ENCODE measurements at places on chromosomes 3 and 15.

DNA sequence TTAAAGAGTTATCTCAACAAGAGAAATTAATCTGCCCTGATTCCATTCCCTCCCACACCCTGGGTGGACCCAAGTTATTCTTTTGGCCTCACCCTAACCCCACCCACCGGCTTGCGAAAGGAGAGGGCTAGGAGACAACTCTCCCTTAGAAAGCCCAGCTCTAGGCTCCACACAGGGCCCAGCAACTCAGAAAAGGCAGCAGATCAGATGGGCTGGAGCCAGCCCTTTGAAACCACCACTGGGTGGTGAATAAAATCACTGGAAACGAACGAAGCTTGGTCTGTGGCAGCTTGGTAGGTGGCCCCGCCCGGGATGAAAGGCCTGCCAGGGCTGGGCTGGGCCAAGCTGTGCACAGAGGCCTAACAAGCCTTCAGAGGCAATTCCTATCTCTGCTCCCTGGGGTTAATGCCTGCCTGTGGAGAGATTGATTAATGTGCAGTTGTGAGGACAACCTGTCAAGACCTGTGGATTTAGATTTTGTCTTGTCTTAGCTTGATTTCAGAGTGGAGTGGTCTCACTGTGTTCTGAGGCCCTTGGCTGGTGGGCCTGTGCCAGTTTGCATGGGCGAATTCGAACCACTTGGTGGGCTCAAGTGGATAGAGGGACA lies 38.8 kb downstream of the BHLHE40 start:
- no peak for DNase-seq

GRCh38 chr15:71659730-71660067 lies 150.7 kb upstream of the NR2E3 start:
- no peak for DNase-seq

DNA sequence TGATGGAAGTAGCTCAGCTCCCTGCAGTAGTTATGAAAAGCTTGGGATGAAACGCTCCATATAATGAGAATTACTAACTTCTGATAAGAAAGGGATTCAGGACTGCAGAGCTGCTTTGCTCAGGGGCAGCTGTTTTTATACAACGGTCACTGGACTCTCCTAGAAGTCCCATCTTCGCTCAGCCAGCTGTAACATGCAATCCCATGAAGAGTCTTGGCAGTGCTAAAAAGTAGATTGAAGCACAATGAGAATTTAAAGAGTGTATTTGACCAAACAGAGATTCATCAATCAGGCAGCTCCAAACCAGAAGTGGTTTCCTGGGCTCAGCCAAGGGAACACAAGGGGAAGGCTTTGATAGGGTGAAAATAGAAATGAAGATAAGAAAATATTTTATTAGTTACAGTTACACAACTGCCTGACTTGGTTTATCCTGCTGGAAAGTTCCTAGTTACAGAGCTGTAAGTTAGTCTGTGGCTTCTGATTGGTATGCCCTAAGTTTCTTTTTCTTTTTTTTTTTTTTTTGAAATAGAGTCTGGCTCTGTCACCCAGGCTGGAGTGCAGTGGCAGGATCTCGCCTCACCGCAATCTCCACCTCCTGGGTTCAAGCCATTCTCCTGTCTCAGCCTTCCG lies 24.1 kb downstream of the SIDT1 start:
- DNase-seq: no peak

DNA sequence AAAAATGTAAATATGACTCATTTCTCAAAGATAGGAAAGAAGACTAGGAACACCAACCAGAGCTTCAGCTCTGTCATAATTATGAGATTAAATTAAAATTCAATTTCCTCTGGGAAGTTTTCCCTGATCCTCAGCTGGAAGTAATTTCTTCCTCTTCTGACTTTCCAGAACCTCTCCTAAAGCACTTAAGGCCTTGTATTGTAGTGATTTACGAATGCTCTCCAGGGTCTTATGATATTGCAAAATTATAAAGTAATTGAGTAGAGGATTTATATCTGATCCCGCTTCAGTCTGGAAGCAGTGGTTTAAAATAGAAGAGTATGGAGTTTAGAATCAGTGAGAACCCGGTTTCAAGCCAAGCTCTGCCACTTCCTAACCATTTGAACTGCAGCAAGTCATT lies 279.8 kb downstream of the ZPLD1 start:
- no peak for DNase-seq

DNA sequence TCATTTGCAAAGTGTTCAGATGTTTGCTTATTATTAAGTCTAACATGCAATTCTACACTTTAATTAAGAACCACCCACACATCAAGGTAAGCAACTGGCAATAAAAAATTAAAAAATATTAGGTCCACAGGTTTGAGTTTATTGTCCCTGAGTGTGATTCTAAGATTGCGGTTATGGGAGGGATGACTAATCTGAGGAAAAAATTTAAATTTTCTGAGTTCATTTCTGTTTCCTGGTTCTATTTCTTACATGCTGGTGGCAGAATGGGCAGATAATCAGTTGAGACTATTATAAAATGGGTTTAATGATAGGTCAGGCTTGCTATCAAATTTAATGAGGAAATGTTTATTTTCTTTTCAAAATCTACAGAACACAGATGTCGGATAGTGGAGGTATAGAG lies 105.9 kb downstream of the TP63 start:
- no peak for DNase-seq
